ENCODE measurements at places on chromosomes 4 and X. TPM values are rescaled to one million over a fixed set of nuclear protein-coding genes. Genes with fewer than 3 reads are reported as not detected.

Gene FHIP1A
- 1.9 TPM for total RNA-seq

Gene USP17L26
- total RNA-seq: not detected

Gene RAB9B
- total RNA-seq: 24.1 TPM

Gene ZNF157
- total RNA-seq: 5.4 TPM

Gene NLRP2B
- 0.18 TPM for total RNA-seq

Gene MID2
- 21.2 TPM for total RNA-seq

Gene ADH1A
- total RNA-seq: not detected

Gene NDP
- 18.7 TPM for total RNA-seq
